ENCODE measurements at places on chromosomes 7 and 10.

DNA sequence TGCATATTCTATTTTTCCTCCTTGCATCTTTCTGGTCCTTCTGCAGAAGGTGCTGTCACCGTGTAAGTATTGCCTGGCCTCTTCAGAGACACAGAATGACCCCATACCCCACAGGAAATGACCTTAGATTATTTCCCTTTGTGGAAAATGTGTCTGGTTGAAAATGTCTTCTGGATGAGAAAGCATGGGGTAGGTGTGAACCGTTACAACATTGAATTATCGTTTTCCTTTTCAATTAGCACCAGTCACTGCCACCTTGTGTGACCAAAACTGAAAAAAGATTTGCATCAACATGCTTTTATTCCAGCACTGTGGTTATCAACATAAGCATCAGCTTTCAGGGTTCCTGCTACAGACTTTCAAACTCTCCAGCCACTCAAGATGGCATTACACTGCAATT lies 58.0 kb upstream of the CELF2 start:
- no peak for DNase-seq

GRCh38 chr10:22609719-22610465 lies 104.5 kb downstream of the PIP4K2A start:
- no peak for DNase-seq

DNA sequence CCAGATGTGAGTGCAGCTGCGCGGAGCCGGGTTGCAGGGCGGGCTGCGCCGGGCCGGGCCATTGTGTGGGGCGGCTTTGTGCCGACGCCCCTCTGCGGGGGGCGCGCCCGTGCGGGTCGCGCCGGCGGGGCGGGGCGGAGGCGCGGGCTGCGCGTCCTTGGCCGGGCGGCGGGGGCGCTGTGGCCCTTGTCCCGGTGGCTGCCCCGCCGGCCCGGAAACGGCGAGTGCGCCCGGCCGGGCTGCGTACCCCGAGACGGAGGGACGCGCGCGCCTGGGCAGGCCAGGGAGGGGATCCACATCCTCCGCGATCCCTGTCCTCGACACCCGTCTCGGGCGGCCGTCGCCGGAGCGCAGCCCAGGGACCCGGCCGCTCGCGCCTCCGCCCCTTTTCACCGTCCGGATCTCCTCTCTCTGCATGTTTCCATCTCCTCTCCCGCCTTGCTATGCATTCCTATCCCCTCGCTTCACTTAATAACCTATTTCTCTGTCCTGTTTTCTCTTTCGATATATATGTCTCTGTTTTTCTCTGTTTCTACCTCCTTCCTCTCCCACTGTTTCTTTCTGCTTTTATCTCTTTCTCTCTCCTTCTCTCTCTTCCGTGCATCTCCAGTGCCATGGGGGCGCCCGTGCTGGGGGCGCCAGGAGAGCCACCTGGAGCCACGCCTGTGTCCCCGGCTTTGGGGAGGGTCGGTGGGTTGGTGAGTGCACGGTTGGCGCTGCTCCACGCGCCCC lies 765 bp downstream of the PFKFB3 start:
- DNase-seq, result no peak

GRCh38 chr10:128080231-128080630 lies 46.0 kb downstream of the MKI67 start:
- DNase-seq, result no peak

GRCh38 chr7:20164425-20165145 lies 52.6 kb downstream of the MACC1 start:
- DNase-seq, result no peak

DNA sequence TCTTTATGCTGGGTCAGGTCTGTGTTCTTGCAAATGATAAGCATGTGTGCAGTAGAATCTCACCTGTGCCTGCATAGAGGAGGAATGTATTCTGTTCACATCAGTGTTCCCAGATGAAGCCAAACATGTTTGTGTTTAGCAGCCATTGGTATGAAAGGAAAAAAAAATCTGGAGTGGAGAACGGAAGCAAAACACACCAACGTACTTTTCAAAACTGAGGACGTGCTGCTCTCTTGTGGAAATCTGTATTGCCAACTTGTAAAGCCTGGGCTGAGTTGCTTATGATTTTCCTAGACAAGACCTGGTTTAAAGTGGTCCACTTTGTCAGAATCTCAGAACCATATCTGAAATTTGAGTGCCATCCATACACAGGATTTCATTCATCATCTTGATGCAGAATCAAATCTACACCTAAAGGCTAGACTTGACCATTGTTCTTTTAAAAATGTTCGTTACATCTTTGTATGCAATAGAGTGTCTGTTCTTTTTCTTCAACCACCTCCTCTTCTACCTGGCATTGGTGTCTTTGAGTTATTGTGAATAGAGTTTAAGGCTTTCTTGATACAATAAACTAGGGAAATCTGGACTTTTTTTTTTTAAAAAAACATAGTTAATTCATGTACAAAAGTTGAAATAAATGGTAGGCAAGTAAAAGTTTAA lies 367.7 kb downstream of the PHF14 start:
- no peak for DNase-seq

DNA sequence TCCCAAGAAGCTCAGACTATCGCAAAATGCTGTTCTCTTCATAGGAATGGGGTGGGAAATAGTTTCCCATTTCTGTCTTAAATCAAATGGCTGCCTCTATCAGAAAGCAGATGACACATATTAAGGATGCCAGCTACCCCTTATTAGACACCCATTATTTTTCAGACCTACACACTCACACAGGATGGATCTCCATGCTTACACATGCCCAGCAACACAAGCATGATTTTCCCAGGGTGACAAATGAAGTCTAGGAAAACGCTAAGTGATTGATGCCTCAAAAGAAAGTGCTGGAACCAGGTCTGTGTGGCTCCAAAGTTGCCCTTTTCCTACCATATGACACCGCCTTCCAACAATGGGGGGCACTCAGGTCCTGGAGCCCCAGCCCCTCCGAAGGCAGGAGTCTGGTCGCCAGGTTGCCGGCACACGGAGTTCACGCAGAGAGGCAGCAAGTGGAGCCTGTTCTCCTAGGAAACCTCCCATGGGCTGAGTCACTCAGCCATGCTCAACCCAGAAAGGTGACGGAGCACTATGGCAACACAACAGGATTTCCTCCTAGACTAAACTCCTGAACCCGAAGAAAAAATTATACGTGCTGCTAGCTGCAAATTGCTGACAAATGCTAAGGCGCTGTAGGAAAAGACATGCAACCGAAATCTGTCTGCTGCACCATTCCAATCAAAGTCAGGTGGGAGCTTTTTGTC lies 19.8 kb downstream of the VOPP1 start:
- DNase-seq, result no peak

- DNase-seq, result no peak
Observed at GRCh38 chr10:126081841-126082466, 185.6 kb downstream of the FANK1 start.

DNA sequence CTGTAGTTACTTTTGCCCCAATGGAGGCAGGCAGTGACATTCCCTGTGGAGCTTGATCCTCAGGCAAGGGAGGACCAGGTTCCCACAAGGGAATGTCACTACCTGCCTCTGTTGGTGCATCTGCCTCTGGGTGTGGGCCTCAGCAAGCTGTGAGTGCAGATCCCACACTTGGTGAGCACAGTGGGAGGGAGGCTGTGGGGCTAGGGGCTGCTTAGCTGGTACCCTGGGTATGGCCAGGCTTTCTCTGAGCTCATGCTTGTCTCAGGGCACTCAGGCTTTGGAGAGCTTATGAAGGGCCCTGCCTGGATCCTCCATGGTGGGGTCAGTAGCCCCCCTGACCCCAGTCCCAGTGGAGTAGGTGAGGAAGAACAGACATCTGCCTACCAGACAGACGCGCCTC lies 16.2 kb upstream of the ZNF488 start:
- no peak for DNase-seq

GRCh38 chr10:118882741-118883140 lies 128.0 kb upstream of the CACUL1 start:
- no peak for DNase-seq

GRCh38 chr7:133827707-133828623 lies 299.2 kb upstream of the LRGUK start:
- DNase-seq, result no peak

- no peak for DNase-seq
Observed at GRCh38 chr10:54985732-54986131, 184.7 kb upstream of the PCDH15 start.

DNA sequence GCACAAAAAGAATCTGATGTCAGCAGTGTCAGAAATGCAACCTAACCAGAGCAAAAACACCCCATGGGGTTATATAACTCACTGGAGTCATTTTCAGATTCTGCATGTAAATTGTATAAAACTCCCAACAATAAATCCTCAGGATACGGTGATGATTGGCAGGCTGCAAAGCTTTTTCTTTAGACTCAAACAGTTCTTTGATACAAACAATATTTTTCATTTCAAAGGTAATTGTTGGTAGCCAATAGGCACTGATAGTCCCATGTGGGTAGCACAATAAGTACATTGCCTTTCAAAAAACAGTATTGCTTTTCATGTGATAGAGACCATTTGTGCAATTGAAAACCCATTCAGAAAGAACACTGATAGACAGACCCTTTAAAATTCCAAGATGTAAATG lies 98.0 kb downstream of the TMEM26 start:
- no peak for DNase-seq

DNA sequence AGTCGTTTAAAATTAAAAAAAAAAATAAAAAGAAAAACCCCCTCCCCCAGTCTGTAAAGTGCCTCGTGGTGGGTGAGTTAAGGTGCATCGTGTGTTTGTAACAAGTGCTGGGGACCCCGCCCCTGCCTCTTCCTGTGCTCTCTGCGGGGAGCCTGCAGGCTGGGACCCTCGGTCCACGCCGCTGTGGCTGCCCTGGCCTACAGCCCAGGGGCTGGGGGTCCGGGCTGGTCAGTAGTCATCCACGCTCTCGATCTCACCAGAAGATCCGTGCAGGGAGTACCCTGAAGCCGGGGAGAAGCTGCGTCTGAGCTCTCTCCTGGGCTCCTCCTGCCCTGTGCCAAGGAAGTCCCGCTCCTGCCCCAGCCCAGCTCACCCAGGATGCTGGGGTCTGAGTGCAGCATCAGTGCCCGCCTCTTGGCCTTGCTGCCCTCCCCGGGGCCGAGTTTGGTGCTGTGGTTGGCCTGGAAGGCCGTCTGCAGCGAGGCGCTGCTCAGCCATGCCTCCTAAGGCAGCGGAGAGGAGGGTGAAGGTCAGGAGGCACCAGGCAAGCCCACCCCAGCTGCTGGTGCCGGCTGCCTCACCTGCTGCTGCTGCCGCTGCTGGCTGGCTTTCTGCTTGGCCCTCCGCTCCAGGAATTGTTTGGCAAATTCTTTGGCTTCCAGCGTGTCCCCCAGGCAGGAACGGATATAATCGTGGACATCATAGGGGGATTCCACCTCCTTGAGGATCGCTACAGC lies 8.1 kb downstream of the GNB2 start:
- DNase-seq, result no peak

DNA sequence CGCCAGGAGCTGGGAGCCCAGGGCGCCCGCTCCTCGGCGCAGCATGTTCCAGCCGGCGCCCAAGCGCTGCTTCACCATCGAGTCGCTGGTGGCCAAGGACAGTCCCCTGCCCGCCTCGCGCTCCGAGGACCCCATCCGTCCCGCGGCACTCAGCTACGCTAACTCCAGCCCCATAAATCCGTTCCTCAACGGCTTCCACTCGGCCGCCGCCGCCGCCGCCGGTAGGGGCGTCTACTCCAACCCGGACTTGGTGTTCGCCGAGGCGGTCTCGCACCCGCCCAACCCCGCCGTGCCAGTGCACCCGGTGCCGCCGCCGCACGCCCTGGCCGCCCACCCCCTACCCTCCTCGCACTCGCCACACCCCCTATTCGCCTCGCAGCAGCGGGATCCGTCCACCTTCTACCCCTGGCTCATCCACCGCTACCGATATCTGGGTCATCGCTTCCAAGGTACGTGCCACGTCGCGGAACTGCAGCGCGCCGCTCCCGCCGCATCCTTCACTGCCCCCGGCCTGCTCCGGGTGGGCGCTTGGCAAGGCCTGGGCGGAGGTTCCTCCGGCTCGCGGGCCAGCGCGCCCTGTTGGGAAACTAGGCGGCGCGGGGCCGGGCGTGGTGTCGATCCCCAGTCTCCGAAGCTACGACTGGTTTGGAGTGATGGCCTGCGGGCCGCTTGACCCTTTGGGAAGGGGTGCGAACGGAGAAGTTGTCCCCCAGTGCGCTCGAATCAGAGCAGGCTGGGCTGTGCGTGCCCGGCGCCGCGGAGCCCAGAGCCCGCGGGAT lies 868 bp downstream of the EMX2 start:
- no peak for DNase-seq

- no peak for DNase-seq
Observed at GRCh38 chr10:14674376-14675050, 100.2 kb downstream of the FAM107B start.

DNA sequence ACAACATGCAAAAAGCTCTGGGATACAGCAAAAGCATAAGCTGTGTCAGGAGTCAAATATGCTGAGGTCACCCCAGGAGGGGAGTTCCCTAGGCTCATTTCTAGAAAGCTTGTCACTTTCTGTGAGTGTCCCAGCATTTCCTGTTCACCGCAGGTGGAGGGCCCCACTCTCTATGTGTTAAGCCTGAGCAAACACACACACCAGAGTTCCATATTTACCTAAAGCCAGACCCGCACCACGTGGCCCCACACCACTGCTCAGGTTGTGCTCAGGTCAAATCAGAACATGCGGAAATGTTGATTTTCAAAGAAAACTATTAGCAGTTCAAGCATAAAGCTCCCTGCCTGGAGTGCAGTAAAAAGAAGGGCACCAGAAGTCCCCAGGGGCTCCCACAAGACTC lies 259.6 kb upstream of the PPP2R2D start:
- DNase-seq, result no peak

GRCh38 chr10:88114368-88114767 lies 250.9 kb downstream of the PTEN start:
- DNase-seq, result no peak

DNA sequence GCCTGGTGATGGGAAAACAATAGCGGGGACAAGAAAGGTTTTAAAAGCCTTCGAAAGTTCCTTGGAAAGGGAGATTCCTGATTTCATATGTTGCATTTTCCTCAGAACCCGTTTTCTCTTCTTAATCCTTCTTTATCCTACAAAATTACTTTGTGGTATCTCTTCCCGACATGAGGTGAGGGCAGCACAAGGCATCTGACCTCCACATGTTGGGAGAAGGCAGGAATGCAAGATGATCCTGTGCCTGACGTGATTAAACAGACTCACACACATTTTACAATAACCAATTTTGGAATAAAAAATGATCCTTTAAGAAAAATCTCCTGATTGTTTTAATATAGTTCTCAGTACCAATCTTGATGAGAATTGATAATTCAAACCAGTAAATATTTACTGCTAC lies 153.3 kb upstream of the MKLN1 start:
- DNase-seq, result no peak

DNA sequence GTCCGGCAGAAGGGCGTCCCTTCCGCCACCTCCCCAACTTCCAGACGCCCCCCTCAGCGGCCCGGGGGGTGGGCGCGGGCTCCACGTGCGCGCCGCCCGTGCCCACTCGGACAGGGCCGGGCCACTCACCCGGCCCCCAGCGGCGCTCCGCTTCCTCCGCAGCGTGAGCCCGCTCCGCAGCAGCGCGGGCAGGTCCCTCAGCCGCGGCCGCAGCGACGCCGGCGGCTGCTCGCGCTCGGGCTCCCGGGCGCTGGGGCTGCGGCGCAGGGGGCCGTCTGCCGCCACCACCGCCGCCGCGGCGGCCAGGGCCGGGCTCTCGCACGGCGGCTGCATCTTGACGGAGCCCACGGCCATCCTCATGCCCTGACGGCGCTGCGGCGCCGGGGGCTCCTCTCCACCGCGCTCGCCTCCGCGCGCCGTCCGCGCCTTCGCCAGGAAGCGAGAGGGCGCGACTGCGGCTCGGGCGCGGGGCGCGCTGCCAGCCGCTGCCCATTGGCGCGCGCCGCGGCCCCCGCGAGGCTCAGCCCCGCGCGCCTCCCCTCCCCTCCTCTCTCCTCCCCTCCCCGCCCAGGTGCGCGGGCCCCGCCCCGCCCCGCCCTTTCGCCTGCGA lies at the start of gene RAPGEF5:
Gene RAPGEF5, minus strand, starts transcription at position 454 of the 610 bp plus-strand sequence. Its CDS starts 94 bp downstream, at position 360.
- DNase-seq, result no peak

Data from forelimb muscle (tissue), 1 donor.